Stimulated activated CD8-positive, alpha-beta memory T cell treated with anti-CD3 and anti-CD28 coated beads, Interleukin-7, amount 100 ng/mL, for 1 hour (primary cell): ENCODE measurements at places on chromosomes 1 and 21.

DNA sequence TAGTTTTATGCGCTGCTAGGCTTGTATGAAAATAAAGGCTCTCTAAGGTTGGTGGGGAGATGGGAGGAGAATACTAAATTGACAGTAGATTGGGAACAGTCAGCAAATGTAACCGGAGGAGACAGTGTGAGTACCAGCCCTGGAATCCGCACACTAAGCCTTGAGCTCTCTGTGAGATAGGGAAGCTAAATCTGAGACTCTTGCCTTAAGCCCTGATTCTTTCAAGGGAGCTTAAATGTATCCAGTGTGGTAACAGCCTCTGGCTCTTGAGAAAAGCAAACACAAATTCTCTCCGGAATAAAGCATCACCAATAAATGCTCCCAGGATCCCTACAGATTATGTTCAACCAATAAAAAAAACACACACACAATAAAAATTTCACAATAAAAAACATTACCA is 33.0 kb upstream of the PDPN start:
- no peak for DNase-seq

DNA sequence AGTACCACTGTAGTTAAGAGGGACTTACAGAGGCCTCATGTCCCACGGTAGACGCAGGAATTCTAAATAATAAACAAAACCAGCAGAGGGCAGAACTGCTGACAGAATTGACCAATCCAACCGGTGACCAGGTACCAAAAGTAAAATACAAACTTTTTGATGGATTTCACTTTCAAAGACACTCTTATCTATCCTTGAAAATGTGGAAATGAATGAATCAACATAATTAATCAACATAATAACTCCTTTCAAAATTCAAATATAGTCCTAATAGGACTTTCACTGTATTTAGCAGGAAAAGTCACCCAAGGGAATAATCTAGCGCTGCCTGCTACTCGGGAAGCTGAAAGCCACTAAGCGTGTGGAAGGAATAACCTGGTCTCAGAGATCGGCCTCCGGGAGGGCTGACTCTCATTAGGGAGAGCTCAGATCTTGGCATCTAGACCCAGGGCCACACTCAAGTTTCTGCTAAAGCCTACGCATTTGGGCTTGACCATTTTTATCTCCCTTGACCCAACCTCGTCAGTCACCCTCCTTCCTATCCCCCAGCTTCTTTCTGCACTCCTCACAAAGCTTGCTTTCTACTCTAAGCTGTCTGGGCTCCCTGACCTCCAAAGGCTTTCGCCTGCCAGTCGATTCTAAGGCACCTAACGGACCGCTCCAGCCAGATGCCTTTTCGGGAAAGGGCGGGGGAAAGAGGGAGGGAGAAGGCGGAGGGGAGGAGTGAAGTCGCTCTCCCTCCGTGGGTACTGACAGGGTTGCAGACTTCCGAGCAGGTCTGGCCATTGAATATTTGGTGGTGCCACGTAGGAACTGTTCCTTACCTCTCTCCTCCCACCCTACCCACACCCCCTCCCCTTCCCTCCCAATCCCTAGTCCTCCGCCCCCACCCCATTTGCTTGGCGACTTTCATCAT is 1.6 kb downstream of the COL11A1 start:
- no peak for DNase-seq

- DNase-seq = no peak
These were observed 148.7 kb downstream of the EDEM3 start for GRCh38 chr1:184605941-184606340.

- no peak for DNase-seq
These were observed 31.9 kb upstream of the LYPD8 start for GRCh38 chr1:248787430-248787829.

DNA sequence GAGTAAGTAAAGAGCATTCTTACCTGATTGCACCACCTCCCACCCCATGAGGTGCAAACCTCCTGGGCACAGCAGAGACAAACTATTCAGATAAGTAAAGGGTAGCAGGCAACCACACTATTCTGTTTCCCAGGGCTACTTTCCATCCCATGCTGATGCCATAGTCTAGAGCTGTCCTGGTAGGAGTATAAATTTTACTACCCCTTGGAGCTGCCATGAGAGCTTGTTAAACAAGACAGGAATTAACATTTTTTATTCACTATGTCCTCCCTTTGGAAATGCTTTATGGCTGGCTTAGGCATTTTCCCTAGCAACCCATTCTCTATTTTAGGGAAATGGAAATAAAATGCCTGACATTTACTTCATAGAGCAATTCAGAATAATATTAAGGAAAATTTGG is 324.6 kb upstream of the USP25 start:
- no peak for DNase-seq

DNA sequence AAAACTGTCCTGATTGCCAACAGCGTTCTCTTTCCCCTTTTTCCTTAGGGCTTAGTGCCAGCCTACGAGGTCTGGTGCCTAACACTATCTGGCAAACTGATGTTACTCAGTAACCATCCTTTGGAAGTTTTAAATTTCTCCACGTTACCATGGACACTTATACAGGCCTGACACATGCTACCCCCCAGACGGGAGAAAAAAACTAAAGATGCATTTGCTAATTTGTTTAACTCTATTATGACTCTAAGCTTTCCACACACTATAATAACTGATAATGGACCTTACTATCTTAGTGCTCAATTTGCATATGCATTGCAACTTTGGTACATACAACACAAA is 36.8 kb downstream of the CLCA1 start:
- no peak for DNase-seq

DNA sequence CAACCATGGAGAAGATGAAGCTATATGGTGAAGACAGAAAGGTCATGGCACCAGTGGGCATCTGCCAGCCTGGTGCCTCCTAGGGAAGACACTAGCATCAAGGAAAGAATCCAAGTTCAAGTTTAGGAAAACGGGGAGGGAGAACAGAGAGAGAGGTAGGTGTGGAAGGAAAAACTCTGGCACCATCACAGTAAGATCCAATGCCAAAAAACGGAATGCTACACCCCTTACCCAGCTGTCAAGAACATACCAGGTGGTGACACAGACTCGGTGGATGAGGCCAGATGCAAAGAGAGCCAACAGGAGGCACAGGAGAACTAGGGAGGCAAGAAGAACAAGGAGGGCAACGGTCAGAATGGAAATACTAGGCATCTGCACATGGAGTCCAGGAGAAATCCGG is 3.6 kb downstream of the KRTCAP2 start:
- DNase-seq = no peak

GRCh38 chr1:24318615-24319311 is 394 bp upstream of the GRHL3 start:
- DNase-seq = no peak

- no peak for DNase-seq
These were observed 11.0 kb downstream of the COL6A2 start for GRCh38 chr21:46108827-46109312.

GRCh38 chr1:185786524-185786923 is 52.3 kb downstream of the HMCN1 start:
- no peak for DNase-seq

DNA sequence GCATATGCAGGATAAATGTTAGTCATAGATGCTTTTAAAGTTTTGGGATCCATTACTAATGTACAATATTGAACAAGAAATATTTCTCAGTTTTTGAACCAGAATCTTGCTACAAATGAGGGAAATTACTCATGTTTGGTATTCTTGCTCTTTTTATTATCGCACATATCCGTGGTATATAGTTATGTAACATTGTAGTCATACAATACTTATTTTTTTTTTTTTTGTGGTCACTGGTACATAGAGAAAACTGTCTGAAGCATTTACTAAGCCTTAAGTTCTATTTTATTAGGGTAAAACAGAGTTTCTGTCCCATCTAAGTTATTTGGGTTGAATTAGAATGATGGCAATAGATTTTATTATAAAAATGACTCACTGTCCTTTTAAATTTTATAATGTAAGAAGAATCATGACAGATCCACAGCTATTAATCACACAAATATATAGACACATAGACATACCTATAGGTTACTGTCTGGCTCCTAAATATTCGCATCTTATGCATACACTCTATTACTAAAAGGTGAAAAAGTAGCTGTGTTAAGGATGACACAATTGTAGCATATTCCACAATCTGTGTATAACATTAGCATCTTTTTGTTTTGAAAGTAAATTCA is 18.0 kb upstream of the PRKAA2 start:
- DNase-seq = no peak

DNA sequence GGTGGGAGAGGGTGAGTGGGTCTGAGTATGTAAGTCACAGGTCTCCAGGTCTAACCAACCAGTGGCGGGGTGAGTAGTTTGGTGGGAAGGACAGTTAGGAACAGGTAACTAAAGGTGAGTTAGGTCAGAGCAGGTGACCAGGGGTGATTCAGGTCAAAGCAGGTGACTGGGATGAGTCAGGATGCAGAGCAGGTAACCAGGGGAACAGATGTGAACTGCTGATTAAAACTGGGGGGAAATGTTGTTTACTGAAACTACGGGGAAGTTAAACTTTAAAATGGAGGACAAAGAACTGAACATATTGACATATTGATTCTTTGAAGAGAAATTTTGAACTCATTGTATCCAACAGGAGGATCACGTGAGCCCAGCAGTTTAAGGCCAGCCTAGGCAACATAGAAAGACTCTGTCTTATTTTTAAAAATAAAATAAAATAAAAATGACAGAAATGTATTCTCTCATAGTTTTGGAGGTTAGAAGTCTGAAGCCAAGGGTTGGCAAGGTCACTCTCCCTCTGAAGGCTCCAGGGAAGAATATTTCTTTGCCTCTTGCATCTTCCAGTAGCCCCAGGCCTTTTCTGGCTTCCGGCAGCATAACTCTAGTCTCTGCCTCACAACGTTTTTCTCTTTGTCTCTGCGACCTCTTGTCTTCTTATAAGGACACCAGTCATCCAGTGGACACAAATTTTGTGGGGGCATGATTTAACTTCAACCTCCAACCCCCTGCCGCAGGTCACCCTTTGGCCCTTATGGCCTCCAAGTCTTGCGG is 64.3 kb upstream of the TINAGL1 start:
- no peak for DNase-seq

DNA sequence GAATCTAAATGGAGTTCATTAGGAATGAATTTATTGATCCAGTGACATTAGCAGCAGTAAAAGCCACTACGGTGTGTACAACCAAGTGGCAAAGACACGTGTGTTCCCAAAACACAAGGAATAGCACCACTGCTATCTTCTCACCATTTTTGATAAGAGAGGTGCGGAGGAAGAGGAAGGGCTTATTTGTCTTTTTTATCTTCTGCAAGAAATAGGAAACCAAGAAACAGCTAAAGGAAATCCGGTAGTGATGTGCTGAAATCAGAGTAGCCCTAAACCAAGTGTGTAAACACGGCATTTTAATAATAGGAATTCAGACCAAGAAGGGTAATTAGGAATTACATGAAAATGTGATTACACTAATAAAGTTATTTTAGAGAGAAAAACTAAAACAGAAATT is 9.1 kb upstream of the SCYL3 start:
- no peak for DNase-seq

DNA sequence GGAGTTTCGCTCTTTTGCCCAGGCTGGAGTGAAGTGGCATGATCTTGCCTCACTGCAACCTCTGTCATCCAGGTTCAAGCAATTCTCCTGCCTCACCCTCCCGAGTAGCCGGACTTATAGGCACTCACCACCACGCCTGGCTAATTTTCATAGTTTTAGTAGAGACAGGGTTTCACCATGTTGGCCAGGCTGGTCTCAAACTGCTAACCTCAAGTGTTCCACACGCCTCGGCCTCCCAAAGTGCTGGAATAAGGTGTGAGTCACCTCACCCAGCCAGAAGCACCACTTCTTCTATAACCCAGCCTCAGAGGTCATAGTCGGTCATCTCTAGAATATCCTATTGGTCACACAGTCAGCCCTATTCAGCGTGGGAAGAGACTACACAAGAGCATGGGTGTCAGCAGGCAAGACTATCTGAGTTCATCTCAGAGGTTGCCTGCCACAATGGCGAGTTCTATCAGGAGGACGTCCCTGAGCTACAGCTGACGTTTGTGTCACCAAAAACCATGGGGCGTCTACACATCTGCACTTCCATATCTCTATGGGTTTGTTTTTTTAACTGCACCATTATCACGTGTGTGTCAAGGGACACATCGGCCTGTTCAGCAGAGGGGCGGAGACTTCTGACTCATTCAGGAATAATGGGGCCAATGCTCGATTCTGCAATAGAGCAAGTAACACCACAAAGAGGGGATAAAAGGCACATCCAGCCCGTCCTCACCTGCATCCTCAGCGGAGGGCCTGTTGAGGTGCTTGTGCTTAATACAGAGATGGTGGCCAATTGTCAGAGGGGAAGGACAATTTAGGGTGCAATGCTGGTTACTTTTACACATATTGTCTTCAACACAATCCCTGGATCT is 256.3 kb upstream of the IRF2BP2 start:
- DNase-seq = no peak

- DNase-seq = no peak
These were observed 140.3 kb upstream of the CSF3R start for GRCh38 chr1:36622741-36623648.

DNA sequence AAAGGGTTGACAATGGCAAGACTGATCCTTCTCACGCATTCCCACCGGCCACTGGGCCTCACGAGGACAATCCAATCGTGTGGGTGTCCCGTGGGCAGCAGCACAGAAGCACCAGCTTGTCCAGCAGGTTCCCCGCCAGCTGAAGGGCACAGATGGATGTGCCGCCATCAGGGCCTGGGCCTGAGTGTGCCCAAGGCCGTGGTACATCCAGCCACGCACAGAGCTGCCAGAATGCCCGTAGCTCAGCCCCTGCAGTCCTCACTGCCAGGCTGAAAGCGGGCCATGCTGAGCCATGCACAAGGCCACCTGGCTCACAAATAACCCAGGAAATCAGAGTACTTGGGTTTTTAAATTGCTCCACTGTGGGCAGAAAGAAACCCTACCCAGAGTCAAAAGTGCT is 7.0 kb downstream of the NPHP4 start:
- no peak for DNase-seq
